ENCODE measurements at places on chromosomes 5 and 9.

DNA sequence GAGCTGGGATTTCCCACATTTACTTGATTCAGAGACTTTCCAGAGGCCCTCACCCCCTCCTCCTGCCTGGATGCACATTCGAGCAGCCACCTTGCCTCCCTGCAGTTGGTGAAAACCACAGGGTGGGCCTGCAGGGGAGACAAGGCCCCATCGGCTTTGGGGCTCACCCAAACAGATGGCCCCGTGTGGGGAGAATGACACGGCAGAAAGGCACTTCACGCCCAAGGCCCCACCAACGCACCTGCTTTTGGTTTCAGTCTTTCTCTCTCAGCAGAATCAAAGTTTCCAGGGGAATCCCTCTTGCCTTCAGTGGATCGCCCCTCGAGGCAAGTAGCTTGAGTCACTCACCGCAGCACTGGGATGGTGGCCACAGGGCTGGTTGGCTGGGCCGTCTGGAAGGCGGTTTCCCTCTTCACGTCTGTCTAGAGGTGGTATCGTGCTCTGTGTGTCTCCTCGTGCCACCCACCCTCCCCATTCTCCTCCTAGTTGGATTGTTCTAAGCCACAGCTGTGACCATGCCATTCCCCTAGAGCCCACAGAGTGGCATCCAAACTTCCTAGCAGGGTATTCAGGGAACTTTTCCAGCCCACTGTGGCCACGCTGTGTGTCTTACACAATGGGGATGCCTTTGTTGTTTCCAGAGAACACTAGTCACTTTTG, 31.8 kb downstream of the SEC61B start:
- peak; percentile 75 for DNase-seq

DNA sequence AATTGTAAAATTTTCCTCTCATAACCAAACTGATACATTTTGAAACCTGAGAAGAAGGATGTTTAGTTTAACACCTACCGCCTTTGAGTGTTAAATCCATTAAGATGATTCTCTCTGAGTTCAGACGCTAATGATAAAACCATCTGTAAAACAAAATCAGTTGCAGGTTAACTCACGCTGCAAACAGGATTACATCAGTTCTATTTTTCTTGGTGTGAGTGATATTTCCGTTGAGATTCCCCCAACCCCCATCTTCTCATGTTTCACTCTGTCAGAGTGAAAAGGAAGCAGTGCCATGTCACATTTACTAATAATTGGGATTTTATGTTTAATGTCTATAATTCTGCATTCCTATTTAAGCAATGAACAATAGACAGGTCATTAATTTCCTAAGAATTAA, 146.5 kb downstream of the FANCC start:
- no peak for DNase-seq

GRCh38 chr5:82352146-82352791, 74.1 kb upstream of the RPS23 start:
- DNase-seq = no peak

DNA sequence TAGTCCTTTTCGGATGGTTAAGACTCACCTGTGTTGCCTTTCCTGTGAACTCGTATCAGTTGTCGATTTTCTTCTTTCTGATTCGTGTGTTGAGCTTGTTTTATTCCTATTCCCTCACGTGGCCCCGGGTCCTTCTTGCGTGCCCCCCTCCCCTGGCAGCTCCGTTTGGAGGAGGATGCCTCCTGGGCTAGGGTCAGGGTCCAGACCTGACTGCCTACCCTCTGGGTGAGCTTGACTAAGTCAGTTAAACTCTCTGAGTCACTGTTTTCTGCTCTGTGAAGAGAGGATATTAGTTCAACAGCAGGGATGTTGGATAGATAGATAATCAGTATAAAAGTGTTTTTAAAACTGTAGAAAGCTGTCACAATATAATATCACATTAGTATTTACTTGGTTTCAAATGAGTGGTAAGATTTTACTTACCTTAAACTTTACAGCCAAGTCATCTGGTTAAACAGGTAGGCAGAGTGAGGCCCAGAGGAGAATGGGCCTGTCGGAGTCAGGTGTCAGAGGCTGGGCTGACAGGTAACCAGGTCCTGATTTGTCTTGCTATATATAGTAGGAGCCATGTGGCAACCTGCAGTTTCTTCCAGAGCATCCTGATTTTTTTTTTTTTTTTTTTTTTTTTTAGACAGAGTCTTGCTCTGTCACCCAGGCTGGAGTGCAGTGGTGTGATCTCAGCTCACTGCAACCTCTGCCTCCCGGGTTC, 24.2 kb downstream of the PPARGC1B start:
- DNase-seq = no peak

- DNase-seq = no peak
Measured at GRCh38 chr5:181167814-181168488, 20.6 kb downstream of the OR2V2 start.

- no peak for DNase-seq
Measured at GRCh38 chr5:51047369-51047768, 335.9 kb upstream of the ISL1 start.

- DNase-seq = no peak
Measured at GRCh38 chr5:115892021-115892420, 50.3 kb downstream of the AP3S1 start.

DNA sequence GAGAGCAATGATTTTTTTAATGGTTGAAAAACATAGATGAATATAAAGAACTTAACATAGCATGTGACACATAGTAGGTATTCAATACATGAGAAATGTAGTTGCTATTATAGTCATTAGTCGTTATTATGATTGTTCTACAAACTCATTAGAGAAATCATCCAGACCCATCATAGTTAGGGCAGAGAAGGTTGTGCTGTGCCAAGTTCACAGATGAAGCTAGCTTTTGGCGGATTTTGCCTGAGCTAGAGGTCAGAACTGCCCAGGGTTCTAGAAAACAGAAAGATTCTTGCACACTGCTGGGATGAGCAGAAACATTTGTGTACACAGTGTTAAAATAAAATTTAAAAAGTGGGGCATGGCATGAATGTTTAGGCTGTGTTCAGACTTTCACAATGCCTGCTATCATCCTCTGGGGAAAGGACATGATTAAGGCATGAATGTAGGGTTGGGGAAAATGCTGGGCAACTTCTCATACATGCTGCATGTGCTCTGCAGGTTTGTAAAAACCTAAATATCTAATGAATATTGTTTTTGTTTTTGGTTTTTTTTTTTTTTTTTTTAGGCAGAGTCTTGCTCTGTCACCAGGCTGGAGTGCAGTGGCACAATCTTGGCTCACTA, 33.3 kb upstream of the RAD23B start:
- no peak for DNase-seq

GRCh38 chr9:129476821-129477611, 143.9 kb downstream of the C9orf50 start:
- no peak for DNase-seq

DNA sequence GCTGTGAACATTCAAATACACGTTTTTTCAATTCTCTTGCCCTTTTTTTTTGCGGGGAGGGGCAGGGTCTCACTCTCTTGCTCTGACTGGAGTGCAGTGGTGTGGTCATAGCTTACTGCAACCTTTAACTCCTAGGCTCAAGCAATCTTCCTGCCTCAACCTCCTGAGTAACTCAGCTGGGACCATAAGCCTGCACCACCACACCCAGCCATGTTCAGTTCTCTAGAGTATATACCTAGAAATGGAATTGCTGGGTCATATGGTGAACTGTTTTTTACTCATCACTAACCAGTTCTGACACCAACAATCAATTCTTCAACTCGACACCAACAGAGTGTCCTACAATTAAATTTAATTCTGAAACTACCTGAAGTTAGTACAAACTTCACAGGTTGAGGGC, 85.5 kb upstream of the ZNF169 start:
- DNase-seq = no peak

- no peak for DNase-seq
Measured at GRCh38 chr9:135038331-135038730, 49.1 kb upstream of the OLFM1 start.

Measured in activated CD8-positive, alpha-beta memory T cell treated with anti-CD3 and anti-CD28 coated beads for 48 hours (primary cell).